ENCODE measurements at places on chromosomes 2 and 18.

- DNase-seq: no peak
Observed at GRCh38 chr18:50573679-50574078, 13.8 kb downstream of the MAPK4 start.

- no peak for DNase-seq
Observed at GRCh38 chr2:33371304-33372090, 105.0 kb upstream of the RASGRP3 start.

GRCh38 chr2:55993685-55994084 lies 70.1 kb upstream of the EFEMP1 start:
- no peak for DNase-seq

DNA sequence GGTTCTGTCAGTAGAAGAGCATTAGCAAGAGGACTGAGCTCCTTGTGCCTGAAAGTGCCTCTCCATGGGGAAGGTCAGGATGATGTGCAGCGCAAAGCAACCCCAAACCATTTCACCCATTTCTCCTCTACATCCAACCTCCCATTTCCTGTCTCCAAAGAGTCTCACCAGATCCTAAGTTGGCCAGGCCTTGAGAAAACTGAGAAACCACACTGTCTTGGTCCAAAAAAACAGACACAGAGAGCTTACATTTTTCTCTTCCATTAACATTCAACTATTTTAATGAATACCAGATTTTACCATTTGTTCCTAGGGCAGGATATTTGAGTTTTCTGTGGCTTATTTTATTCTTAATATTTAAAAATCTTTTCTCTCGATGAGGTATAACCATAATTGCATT lies 195.0 kb downstream of the EPHA4 start:
- no peak for DNase-seq

DNA sequence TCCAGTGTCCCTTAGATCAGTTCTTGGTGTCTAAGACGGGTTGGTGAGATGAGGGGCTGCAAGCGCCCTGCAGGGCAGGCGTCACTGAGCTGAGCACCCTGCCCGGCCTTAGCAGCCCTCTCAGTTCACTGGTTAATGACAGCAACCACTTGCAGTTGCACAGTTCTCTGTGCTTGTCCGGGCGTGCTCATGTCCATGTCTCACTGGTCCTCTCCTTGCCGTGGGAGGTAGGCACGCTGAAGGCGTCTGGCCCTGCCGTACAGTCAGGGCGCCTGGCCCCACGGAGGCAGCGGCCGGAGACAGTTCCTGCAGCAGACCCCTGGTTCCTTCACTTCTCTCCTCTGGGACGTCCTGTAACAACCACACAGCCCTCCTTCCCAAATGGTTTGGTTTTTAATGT lies 75.3 kb downstream of the ARHGEF4 start:
- DNase-seq: no peak

- no peak for DNase-seq
Observed at GRCh38 chr18:5429681-5430080, 114.1 kb downstream of the EPB41L3 start.

DNA sequence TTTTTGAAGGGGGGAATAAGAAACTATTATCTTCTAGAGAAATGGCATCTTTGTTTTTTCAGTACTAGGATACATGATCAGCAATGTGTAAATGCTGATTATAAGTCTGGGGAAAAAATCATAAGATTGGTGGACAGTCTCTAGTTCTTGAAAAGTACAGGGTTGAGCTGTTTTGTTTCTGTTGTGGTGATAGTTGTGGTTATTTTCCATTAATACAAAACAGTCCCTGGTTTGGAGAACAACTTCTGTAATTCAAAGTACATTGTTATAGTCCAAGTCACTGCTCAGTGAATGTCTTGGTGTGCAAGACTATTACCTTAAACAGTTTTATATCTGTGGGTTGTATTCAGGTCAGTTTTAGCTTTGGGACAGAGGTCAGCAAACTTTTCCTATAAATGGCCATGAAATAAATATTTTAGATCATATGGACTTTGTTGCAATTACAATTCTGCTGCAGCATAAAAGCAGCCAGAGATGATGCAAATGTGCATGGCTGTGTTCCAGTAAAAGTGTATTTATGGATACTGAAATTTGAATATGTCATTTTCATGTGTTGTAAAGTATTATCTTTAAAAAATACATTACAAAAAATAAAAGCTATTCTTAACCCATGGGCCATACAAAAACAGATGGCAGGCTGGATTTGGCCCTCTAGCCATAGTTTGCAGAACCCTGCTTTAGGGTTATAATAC lies 111.0 kb downstream of the CERS6 start:
- no peak for DNase-seq

GRCh38 chr2:227412877-227413276 lies 25.1 kb upstream of the SCYGR1 start:
- no peak for DNase-seq

GRCh38 chr2:172048508-172049503 lies 36.5 kb upstream of the DLX1 start:
- no peak for DNase-seq

DNA sequence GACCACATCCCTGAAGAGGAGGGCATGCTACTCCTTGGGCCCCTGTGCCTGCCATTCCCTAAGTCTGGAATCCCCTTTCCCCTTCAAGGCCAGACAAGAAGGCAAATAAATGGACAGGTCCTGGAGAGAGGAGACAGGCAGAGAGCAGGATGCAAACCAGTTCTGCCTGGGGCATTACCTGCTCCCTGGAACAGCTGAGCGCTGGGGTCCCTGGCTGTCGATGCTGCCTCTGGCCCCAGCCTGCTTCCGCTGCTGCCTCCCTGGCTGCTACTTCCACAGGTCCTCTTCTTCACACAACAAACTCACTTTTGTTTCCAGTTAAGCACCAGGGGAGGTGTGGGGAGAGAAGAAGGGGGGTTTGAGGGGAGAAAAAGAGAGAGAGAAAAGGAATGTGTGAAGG lies 53.1 kb downstream of the SLC4A5 start:
- no peak for DNase-seq

DNA sequence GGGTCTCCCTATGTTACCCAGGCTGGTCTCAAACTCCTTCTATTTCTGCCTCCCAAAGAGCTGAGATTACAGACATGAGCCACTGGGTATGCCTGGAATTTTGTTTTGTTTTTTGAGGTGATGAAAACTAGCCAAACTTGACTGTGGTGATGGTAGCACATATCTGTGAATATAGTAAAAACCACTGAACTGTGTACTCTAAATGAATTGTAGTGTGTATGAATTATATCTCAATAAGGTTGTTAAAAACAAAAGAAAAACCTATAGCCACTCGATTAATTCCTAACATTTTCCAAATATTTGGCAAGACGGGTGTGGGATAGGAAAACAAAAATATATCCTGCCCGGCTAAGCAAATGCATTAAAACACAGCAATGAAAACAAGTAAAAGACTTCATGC lies 1302.3 kb upstream of the CHAC2 start:
- no peak for DNase-seq

DNA sequence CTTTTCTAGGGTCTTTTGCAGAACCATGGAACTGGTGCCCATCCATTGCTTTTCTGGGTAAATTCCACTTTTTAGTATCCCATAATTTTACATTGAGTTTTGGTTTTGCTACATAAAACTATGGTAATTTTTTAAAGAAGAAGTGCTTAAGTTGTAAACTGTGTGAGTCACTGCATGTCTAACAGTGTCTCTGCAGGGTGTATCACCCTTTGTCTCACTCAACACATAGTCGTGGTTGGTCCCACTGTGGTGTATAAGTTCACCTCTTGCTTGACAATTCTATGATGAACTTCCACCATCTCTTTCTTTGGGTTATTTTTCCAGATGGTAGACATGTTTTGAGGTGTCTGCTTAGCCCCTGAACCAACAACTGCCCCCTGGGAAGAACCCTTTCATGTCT lies 10.5 kb downstream of the SCTR start:
- no peak for DNase-seq

GRCh38 chr2:231455890-231456289 lies 8.4 kb downstream of the NCL start:
- no peak for DNase-seq

DNA sequence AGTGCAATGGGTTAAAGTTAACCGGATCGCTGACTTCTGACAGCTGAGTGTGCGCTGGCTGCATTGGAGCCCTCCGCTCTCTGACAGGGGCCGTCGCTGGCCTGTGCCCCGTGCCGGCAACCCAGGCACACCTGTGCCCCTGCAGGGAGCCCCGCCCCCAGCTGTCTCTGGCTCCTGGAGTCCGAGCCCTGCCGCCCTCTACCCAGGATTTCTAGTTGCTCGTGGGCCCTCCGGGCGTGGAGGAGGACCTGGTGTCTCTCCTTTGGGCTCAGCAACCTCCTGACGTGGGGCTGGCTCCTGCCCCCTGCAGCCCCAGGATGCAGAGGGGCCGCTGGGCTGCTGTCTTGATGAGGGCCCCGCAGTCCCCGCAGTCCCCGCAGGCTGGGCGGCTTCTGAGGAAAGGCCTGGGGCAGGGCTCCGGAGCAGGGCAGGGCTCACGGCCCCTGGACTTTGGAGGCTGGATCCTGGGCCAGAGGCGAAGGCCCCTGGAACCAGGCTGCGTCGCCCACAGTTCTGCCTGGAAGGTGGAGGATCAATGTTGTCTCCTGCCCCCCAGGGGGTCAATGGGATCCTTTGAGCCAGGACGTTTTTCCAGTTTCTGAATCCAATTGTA lies 172.8 kb downstream of the RNF144A start:
- DNase-seq: no peak

DNA sequence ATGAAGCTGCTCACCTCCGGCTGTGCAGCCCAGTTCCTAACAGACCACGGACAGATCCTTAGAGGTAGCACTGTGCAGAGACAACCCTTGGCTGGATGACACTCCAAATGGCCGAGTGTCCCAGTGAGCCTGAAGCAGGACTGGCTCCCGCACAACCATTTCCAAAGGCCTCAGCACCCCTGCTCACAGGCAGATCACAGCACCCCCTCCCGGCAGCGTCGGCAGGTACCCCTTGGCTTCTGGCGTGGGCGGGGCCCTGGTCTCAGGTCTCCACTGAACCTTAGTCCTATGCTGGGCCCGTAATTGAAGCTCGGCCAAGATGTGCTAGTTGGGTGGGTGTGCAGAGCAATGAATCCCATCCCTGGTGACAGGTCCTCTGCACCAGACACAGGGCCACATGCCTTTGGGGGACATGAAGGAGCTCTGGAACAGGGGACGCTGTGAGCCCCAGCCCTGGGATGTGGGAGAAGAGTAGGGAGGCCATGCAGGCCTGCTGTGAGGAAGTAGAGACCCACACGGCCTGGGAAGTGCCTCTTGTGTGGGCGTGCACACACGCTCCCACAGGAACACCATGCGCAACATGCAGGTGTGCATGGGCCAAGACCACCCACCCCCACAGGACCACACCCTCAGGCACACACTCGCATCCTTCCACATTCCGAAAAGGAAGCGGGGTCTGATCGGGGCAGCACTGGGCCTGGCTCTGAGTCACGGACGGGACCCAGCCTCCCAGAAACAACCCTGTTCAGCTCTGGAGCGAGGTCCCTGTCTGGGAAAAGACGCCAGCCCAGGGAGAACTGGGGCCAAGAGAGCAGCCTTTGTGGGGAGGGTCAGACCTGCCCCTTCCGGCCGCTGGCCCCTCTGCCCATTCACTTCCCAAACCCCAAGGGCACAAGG lies 2.8 kb downstream of the DUSP2 start:
- DNase-seq: peak; percentile 64

DNA sequence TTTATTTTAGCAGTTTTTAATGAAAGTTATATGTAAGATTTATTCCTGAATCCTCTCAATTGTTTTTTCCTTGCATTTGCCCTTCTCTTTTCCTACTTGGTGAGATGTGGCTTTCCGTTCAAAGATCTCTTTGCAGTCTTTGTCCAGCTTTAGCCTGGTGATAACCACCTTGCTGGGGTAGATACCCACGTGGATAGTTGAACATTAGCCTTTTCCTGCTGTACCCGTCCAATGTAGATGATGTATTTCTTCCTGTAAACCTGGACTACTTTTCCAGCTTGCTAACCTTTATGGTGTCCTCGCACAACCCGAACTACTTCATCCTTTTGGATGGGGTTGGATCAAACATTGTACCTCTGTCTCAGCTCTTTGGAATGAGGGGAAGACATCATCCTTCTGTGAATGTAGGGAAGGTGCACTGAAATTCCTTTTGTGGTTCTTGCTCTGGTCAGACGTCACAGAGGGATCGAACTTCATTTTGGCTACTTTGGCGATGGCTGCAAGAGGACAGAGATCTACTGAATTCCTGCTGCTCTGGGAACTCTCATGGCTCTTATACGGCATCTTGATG lies 293.2 kb upstream of the EPAS1 start:
- DNase-seq: no peak

GRCh38 chr2:3208179-3208578 lies 169.4 kb downstream of the EIPR1 start:
- DNase-seq: no peak

- no peak for DNase-seq
Observed at GRCh38 chr18:33558529-33558928, 19.5 kb upstream of the ASXL3 start.

DNA sequence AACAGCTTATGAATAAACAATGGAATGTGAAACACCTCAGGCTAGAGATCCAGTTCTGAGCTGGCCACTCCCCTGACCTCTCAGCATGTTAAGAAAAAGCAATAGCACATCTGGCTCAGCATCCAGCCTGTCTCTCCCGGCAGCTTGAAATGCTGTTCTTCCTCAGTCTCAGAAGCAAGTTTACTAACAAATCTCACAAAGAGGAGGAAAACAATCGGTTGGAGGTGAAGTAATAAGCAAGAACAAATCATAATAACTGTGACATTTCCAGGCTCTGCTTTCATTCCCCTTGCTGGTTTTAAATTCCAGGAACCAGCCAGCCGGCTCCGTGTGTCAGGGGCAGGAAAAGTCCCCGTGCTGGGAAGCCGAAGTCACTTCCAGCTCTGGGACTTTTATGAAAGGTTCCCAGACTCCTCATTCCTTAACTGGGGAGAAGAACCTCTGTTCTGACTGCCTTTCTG lies 133.9 kb upstream of the ARL4C start:
- DNase-seq: no peak

GRCh38 chr2:181047829-181048228 lies 67.4 kb downstream of the UBE2E3 start:
- DNase-seq: no peak

DNA sequence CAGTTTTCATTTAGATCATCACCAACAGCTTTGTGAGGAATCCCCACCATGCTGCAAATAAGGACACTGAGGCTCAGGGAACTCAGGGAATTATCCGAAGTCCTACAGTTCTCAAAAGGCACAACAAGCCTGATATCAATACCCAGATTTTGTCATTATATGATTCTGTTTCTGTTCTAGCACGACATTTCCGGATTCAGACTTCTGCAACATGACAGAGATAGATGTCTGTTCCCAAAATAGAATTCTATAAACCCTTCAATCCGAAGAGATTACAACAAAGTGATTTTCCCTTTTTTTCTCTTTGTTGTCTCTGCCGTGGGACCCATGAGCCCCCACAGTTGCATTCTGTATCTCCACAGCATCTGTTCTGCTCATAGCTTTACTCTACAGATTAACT lies 72.0 kb downstream of the DOCK10 start:
- DNase-seq: no peak

DNA sequence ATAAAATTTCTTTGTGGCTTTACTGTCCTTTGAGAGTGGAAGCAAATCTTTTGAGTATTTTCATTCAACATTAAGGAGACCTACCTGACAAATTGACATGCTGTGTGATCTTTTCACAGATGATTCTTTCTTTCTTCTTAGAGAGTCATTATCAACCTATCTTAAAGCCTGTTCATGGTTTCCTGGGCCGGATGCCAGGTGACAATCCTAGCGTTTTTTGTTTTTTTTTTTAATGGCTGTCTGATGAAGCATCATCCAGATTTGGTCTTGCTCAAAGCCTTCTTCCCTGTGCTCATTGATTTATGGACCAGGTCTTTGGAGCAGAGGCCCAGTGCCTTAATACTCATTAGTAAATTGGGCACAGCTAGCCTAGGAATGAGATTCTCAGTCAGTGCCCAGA lies 9.8 kb upstream of the MGAT5 start:
- no peak for DNase-seq

Data from stimulated activated CD4-positive, alpha-beta T cell treated with anti-CD3 and anti-CD28 coated beads, Interleukin-1b, Interleukin-23, amount 100 ng/mL, for 1 hour (primary cell).